ENCODE measurements at places on chromosomes 12 and 14.

DNA sequence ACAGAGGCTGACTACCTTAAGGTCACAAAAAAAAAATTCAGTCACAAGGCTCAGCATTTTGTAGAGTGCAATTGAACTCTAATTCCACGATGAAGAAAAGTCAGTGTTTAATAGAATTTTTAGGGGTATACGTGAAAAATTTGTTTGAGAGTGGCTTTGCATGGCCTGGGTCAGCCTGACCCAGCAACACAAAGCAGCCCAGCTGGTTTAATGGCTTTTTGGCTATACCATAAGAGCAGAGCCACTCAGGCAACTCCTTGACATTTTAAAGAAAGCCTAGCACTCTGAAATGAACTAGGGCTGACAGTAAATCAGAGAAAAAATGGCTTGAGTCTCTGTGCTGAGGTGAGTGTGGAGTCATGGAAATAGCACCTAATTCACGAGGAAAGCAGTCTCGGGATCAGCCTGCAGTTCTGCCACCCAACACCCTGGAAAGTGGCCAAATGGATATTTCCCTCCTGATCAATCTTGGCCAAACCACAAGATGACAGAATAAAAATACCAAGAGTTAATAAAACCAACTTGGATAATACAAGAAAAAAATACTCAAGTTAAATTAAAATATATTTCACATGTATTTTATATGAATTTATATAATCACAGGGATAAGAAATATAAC is 59.5 kb downstream of the GALNT4 start:
- DNase-seq = no peak

- no peak for DNase-seq
Measured at GRCh38 chr12:72498354-72498753, 226.2 kb downstream of the TRHDE start.

DNA sequence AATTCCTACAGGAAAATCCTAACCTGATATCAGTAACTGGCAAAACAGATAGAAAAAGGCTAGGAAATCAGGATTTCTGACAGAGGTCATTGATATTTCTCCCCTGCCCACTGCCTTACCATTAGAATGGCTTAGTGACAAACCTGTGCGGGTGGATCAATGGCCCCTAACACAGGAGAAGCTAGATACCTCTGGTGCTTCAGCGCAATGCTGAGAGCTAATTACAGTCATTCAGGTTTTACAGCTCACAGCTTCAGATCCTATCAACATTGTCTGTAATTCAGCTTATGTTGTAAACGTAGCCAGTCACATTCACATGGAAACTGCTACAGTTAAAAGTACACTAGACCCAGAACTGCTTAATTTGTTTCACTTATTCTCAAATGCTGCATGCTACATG is 17.4 kb upstream of the SLC10A1 start:
- no peak for DNase-seq

- DNase-seq = no peak
Measured at GRCh38 chr14:60510254-60510950, 1.5 kb downstream of the SIX6 start.

- DNase-seq = no peak
Measured at GRCh38 chr14:74413627-74414026, 12.4 kb downstream of the SYNDIG1L start.
